NCI-H345 (cell line): ENCODE measurements at places on chromosomes 6 and 20.

GRCh38 chr6:145289573-145289972 lies 445.7 kb downstream of the EPM2A start:
- no peak for DNase-seq

GRCh38 chr6:34062815-34063214 lies 83.1 kb downstream of the GRM4 start:
- DNase-seq, result no peak

DNA sequence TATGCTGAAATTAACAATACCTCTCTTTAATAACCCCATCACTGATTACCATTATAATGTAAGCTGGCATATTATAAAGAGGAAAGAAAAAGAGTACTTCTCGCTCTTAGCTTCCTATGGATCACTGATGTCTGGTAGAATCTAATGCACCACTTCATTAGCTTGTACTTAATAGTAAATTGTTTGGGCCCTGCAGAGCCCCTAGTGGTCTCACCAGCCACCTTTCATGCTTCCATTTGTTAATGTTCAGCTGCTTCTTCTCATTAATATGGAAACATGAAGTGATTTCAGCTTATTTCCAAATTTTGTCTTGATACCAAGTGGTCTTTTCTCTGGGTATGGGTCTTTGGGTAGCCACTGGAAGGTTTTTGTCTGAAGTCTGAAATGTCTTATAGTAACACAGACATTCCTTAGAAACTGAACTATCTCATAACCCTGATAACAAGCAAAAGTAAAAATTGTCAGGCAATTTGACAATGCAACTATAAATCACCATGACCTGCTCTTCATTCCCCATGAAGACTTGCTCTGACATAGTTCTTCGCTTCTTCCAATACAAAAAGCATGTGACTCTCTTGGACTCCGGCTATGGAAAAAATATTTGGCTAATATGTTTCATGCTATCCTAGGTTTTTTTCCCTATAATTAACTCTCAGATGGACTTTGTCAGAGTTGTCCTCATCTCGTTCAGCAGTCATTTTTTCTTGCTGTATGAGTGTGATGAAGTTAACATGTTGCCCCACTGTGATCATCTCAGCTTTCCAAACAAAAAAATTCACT lies 395.8 kb upstream of the MARCKS start:
- DNase-seq, result no peak

DNA sequence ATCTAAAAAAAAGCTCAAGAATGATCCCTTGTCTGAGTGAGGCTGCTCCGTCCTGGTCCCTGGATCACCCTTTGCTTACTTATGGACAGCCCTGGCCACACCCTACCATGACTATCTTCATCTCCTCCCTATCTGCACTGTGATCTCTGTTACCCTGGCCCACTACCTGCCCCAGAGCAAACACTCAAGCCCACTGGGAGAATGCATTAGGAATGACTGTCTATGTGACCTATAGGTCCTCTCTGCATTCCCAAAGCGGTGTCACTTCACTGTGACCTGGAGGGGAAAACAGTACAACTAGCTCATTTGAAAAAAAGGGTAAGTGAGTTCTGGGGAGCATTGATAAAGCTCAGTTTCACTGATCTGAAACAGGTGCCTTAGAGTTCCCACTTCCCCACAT lies 86.4 kb upstream of the FOXP4 start:
- DNase-seq, result no peak

GRCh38 chr6:101762851-101763250 lies 369.3 kb downstream of the GRIK2 start:
- no peak for DNase-seq

DNA sequence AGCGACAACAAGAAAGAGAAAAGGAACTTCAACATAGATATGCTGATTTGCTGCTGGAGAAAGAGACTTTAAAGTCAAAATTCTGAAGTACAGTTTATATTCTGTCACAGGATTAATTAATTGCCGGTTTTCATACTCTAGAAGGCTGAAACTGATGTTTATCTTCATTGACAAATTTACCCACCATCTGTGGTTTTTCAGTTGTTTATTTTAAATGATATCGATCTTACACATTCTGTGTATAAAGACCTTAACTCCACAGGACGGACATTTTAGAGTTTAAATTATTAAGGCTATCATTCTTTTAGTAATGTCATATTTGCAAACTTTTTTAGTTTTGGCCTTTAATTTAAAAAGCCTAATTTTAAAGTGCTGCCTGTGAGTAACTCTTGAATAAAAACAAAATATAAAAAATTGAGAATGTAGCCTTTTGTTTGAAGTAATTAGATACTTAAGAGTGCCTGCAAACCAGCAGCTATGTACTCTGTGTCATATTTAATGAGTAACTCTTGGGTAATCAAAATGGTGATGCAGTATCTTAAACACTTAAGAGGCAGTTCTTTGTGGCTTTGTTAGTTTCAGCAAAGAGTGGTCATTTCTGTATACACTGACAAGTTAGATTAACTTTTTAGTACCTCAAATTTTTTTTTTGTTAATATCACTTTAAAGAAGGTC lies 59.3 kb downstream of the CDC5L start:
- no peak for DNase-seq

DNA sequence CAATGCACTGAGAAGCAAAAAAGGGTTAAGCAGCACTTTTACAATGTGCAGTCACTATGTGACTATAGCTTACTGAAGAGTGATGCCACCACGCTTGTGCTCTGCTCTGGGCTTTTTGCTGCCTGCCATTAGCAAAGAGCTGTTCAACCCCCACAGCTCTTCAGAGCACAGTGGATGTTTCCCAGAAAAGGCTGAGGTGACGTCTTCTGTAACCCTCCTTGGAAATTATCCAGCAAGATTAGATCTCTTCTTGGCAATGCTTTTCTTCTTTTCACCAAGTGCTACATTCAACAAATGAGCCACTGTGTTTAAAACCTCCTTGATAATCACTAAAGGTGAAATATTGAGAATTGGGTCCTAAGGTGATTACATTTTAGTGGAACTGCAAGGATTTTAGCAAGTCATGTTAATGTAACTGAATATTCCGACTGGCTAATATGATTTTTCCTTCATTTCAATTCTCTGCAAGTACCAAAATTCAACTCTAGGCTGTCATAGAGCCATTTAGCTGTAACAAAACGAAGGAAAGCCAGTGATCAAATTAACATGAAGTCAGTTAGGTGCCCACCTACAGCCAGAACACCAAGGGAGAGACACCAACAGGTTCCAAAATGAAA lies 34.9 kb downstream of the ELOVL5 start:
- no peak for DNase-seq

- no peak for DNase-seq
These were observed 231.5 kb upstream of the BTBD3 start for GRCh38 chr20:11686195-11686594.

- DNase-seq, result no peak
These were observed 7.9 kb downstream of the KIAA1755 start for GRCh38 chr20:38252292-38253288.

GRCh38 chr20:9161311-9161710 lies 92.4 kb downstream of the PLCB4 start:
- DNase-seq, result no peak

- DNase-seq, result peak; percentile 41
These were observed 78.7 kb upstream of the IFNGR1 start for GRCh38 chr6:137297887-137298286.

GRCh38 chr20:16488086-16488485 lies 85.2 kb downstream of the KIF16B start:
- no peak for DNase-seq

GRCh38 chr6:72212686-72213085 lies 326.3 kb downstream of the RIMS1 start:
- DNase-seq, result no peak

GRCh38 chr6:151284548-151285017 lies 44.8 kb downstream of the AKAP12 start:
- DNase-seq, result no peak

DNA sequence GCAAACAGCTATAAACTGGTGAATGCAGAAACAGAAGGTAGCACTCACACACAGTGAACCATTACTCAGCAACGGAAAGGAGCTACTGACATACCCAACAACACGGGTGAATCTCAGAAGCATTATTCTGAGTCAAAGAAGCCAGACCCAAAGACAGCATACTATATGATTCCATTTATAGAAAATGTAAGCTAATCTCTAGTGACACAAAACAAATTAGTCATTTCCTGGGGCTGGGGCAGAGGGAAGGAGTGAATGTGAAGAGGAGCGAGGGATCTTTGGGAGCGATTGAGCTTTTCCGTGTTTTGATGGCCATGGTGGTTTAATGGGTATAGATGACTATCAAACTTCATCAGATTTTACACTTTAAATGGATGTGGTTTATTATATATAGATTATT lies 614.6 kb downstream of the DHX35 start:
- DNase-seq, result no peak

DNA sequence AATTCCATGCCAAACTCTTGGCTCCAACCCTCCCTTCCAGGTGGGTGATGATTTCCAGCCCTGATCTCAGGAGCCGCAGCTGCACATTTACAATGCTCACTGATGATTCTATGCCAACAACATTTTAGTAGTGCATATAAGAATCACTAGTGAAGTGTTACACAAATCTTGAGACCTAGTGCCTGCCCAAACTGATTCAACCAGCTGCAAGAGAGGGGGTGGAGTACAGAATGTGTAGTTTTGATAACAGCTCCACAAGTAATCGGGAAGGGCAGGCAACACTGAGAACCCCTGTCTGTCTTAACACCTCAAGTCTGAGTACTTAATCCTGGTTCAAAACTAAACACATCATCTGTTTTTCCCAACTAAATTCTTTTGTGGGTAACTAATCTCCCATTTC lies 91.7 kb downstream of the PRDM1 start:
- DNase-seq, result no peak

DNA sequence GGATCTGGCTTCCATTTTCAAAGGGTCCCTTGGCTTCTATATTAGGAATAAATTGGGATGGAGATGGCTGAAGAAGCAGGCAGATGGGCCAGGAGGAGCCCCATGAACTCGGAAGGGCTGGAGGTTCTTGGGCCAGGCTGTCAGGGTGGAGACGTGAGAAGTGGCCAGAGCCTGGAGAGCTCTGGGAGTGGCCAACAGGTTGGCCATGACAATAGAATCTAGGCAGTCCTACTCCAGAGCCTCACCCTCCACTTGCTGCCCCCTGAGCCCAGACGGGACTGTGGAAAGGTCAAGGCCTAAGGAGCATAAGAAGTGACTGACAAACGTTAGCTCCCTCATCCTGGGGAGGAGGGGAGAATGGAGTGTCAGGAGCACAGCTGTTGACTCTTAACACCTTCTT lies 62.1 kb downstream of the STK35 start:
- DNase-seq, result no peak

GRCh38 chr6:38933426-38933825 lies 115.2 kb upstream of the GLP1R start:
- DNase-seq, result no peak

GRCh38 chr20:58908221-58908620 lies 55.7 kb downstream of the GNAS start:
- no peak for DNase-seq

- DNase-seq, result no peak
These were observed 785 bp upstream of the THBD start for GRCh38 chr20:23050076-23050838.
